ENCODE measurements at places on chromosomes 11 and 22. TPM values are rescaled to one million over a fixed set of nuclear protein-coding genes. Genes with fewer than 3 reads are reported as not detected.

The CARD10 gene
- total RNA-seq: 1.0 TPM

The DDTL gene
- not detected for total RNA-seq

GRCh38 chr11:56852131-56852530, 103.6 kb upstream of the OR9G4 start:
- DNase-seq: no peak

- peak; percentile 66 for DNase-seq
Observed at GRCh38 chr11:114073007-114073827, 13.7 kb downstream of the ZBTB16 start.

- peak; percentile 66 for DNase-seq
Observed at GRCh38 chr11:96272529-96273222, 70.3 kb downstream of the MAML2 start.

GRCh38 chr11:61996933-61997332, 29.5 kb upstream of the FTH1 start:
- no peak for DNase-seq

- DNase-seq: no peak
Observed at GRCh38 chr11:47413351-47413750, 5.0 kb downstream of the SLC39A13 start.

- no peak for DNase-seq
Observed at GRCh38 chr11:120062561-120062930, 75.4 kb downstream of the TRIM29 start.

- no peak for DNase-seq
Observed at GRCh38 chr22:49916831-49917230, 1.4 kb downstream of the ALG12 start.

GRCh38 chr11:34331736-34332135, 26.1 kb downstream of the ABTB2 start:
- DNase-seq: no peak

GRCh38 chr11:48002561-48002960, 22.2 kb downstream of the PTPRJ start:
- DNase-seq: no peak

GRCh38 chr22:27857443-27857842, 55.9 kb upstream of the MN1 start:
- no peak for DNase-seq

GRCh38 chr11:62923601-62924411, 2.6 kb upstream of the CHRM1 start:
- peak; percentile 68 for DNase-seq

DNA sequence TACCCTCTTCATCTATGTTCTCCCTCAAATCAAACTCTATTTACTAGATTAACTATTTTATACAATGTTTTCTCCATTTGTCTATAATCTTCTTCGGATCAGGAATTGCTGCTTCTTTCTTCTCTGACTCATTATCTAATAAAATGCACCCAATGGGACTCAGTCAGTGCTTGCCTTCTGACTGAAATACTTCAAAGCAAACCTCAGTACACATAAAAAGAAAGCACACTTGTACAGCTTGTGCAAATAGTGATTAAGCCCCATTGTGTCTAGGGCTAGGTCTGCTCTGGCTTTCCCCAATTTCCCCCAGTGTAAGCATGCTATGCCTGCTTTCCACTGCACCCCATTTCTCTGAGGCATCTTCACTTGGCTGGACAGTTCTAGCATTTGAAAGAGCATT, 118.6 kb upstream of the C11orf87 start:
- no peak for DNase-seq

GRCh38 chr22:37091994-37092393, 17.5 kb downstream of the TMPRSS6 start:
- DNase-seq: no peak

GRCh38 chr11:104694259-104695064, 203.8 kb downstream of the CASP12 start:
- DNase-seq: no peak

DNA sequence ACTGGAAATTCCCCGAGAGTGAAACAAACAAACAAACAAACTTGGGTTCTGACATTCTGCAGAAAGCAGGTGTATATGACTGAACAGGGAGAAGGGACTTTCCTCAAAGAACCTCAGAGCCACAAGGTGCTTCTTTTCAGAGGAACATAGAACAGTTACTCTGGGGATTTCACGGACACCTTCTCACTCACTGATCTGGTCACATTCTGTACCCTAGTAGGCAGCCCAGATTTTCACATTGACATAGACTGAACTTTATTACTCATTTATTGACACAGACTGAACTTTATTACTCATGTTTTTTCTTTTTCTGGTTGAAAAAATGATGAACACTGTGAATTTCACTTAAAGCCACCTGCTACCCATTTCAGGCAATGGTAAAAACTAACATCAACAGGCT, 263.0 kb downstream of the OPCML start:
- no peak for DNase-seq

GRCh38 chr11:118304568-118305248, at the start of gene CD3E:
Gene CD3E (plus strand): TSS chr11:118304730. CDS start chr11:118304953, 223 bp downstream.
- DNase-seq: no peak
